ENCODE measurements at places on chromosomes 4 and X.

DNA sequence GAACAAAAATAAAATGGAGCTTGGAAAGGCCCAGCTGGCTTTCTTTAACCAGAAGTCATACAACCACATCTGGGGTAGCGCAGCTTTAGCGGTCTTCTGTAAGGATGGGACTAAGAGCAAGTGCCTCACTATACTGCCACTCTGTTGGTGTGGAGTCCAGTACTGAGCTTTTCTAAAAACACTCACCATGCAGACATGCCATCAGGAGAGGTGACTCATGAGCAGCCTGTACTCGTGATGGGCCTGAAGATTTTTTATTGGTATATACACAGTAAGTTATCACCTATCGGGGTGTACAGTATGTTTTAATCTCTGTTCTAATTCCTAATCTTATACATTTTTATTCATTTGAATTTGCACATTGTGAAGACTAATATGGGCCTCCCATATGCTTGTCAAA lies 9.6 kb downstream of the PPP3CA start:
- no peak for DNase-seq

GRCh38 chr4:116015062-116015461 lies 901.6 kb upstream of the NDST4 start:
- no peak for DNase-seq

DNA sequence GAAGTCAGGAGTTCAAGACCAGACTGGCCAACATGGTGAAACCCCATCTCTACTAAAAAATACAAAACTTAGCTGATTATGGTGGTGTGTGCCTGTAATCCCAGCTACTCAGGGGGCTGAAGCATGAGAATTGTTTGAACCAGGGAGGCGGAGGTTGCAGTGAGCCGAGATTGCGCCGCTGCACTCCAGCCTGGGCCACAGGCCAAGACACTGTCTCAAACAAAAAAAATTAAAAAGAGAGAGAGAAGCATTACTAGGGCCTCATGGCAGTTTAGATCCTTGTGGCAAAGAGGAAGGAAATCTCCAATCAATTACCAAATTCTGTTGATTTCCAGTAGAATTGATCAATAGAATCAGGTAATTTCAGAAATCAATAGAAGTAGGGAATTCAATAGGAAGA lies 16.8 kb upstream of the SLC34A2 start:
- no peak for DNase-seq

GRCh38 chr4:4704267-4704666 lies 155.2 kb upstream of the MSX1 start:
- DNase-seq, result no peak

GRCh38 chrX:13716905-13717304 lies 17.5 kb downstream of the TRAPPC2 start:
- no peak for DNase-seq

GRCh38 chrX:68710870-68711576 lies 63.6 kb downstream of the STARD8 start:
- peak; percentile 60 for DNase-seq

DNA sequence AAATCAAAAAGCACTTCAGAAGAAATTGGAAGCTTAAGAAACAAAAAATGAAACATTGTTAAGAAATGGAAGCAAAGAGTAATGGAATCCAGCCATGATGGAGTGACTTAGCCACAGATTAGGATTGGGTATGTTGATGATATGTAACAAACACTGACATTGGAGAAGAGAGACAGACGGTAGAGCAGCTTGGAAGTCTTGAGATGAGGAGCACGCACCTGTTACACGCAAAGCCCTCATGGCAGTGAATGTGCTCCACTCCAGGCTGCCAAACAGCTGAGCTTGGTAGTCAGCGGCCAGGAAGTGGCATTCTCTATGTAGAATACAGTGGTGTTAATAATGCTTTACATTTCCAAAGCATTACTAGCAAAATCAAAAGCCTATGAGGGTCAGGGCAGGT lies 56.9 kb upstream of the GPRIN3 start:
- DNase-seq, result peak; percentile 73

GRCh38 chr4:79078339-79078738 lies 139.1 kb upstream of the PAQR3 start:
- DNase-seq, result no peak
